GM03348 (cell line): ENCODE measurements at places on chromosomes 7 and 10.

- no peak for DNase-seq
Measured at GRCh38 chr10:93488956-93489528, 6.9 kb upstream of the MYOF start.

DNA sequence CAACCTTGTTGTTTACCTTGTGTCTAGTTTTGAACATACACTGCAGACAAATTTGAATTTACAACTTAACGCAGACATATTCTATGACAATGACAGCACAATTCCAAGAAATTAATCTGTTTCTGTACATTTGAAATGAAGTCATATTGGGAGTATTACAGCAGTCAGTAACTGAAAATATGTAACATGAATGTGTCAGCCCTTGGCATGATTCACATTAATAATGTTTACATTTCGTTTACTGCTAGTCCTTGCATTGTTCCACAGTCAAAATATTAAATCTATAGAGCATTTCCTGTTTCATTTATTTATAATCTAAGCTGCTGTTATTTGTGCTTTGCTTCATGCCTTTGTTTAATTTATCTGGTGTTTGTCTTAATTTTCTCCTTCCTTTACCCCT is 80.4 kb downstream of the NOC3L start:
- DNase-seq: no peak

GRCh38 chr10:29636178-29636577 is 1.4 kb upstream of the SVIL start:
- no peak for DNase-seq

DNA sequence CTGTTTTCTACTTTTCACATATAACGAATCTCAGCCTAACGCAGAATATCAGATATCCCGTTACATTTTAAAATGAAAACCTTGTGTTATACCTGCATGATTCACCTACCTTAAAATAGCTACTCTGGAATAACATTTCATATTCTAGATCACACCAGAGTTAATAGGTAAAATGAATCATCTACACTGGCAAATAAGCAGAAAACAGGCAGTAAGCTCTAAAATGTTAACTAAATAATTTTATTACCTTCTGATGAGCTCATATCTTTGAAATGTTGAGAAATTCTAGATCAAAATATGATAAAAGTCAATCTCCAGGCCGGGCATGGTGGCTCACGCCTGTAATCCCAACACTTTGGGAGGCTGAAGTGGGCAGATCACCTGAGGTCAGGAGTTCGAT is 71.3 kb downstream of the CPEB3 start:
- no peak for DNase-seq

- DNase-seq: peak; percentile 41
Measured at GRCh38 chr10:80599424-80599847, 61.7 kb downstream of the SH2D4B start.

GRCh38 chr7:42235741-42236161 is 1.3 kb downstream of the GLI3 start:
- DNase-seq: peak; percentile 20

- DNase-seq: no peak
Measured at GRCh38 chr7:131020759-131021261, 286.8 kb upstream of the KLF14 start.

- peak; percentile 66 for DNase-seq
Measured at GRCh38 chr7:16028103-16028502, 341.6 kb upstream of the MEOX2 start.

DNA sequence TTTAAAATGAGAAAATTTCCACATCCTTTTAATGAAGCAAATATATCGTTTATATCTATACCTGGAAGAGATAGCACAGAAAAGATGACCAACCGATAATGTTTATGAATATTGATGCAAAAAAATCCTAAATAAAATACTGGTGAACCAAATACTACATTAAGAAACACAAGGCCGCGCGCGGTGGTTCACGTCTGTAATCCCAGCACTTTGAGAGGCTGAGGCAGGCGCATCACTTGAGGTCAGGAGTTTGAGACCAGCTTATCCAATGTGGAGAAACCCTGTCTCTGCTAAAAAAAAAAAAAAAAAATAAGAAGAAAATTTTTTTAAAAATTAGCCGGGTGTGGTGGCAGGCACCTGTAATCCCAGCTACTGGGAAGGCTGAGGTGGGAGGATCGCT is 25.8 kb downstream of the SHH start:
- DNase-seq: no peak

DNA sequence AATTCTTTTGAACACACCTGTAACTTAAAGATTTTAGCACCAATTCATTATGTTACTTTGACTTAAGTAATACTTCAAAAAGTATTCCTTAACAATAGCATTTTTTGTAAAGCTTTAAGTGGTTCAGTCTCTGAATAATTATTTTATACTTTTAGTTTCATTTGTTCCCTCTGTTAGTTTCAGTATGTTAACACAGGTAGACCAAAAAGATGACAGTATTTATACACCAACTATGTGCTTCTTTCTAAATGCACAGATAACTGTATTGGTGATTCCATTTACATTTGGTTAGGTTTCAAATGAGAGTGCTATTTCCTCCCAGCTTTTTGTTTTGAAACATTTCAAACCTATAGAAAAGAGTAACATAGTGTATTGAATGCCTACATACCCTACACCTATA is 14.0 kb downstream of the RALA start:
- DNase-seq: no peak

GRCh38 chr10:114405011-114405350 is 679 bp upstream of the AFAP1L2 start:
- DNase-seq: no peak

DNA sequence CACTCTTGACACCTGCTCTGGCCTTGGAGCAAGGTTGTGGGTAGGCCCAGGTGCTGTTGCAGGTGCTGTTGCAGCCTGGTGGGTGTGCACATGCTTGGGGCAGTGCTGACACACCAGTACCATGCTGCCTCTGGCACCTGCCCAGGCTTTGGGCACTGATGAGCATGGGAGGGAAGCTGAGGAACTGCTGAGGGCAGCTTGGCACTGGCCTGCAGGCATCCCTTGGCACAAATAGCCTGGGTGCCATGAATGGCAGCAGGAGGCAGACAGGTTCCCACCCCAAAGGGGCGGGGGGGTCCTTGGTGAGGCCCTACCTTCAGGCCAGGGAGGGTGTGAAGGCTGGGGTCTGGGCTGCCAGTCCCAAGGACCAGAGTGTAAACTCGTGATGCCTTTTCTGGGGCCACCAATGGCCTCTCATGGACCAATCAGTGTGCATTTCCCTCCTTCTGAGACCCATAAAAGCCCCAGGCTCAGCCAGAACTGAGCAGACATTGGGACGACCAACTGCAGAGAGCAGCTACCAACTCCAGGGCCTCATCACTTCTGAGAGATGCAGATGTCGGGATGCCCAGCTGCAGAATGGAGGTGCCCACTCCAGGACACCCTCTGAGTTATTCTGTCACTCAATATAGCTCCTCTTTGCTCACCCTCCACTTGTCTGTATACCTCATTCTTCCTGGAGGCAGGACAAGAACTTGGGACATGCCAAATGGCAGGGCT is 547.4 kb downstream of the ZWINT start:
- no peak for DNase-seq

DNA sequence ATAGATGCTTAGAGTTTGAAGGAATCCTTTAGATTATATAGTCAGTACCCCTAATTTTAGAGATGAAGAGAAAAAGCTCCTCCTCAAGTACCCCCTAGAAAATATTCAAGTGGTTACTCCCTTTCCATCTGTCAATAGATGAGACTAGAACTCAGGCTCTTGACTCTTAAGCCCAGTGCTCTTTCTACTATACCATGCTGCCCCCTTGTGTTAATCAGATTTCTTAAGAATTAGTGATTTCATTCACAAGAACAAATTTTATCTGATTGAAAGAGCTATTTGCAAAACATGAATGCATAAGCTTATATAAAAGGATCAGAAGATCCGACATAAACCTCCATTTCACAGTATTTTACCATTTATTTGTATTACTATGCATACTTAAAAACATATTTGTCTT is 179.3 kb downstream of the TFEC start:
- DNase-seq: peak; percentile 41

DNA sequence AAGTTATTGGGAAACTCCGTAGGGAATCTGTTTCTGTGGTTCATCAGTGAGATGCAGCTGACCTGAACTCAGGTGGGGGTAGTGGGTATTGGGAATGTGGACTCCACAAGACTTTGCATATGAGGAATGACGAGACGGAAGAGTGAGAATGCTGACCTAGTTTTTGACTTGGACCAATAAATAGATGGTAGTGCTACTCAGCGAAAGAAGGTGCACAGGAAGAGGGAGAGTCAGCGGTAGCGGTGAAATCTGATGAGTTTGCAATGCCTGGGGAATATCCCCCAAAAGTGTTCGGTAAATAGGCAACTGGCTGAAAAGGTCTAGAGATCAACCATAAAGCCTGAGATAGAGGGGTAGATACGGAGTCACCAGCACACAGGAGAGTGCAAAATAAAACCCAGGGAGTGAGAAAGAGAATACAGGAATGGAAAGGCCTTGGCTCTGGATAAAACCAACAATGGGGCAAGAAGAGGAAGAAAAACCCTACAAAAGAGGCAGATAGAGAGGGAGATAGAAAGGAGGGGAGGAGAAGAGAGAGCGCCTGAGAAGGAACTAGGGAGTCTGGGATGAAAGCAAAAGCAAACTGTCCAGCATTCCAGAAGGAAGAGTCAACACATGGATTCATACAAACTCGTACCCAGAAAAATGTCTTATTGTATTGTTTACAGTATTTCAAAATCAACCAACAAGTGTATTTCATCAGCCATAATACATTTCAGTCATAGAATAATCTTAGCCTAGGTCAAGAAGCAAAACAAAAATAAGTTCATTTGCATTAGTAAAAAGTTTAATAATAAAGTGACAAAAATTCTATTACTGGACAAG is 5.4 kb downstream of the ARHGAP21 start:
- peak; percentile 80 for DNase-seq

DNA sequence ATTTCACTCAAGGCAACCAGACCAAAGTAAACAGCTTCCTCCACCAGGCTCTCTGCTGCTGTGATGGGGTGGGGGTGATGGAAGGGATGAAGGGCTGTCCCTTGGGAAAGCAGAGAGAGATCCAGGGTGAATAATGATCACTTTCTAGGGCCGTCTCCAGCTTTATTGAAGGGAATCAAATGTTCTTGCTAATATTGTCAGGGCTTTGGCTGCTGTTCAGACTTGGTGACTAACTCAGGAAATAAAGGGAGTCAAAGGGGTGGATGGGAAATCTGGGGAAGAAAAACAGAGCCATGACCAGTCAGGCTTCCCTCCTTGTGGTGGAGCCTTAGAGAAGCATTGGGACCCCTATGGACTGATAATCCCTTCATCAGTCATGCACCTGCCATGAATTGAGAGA is 196.2 kb upstream of the AGK start:
- no peak for DNase-seq

- no peak for DNase-seq
Measured at GRCh38 chr10:88346144-88346977, 236.8 kb downstream of the RNLS start.

DNA sequence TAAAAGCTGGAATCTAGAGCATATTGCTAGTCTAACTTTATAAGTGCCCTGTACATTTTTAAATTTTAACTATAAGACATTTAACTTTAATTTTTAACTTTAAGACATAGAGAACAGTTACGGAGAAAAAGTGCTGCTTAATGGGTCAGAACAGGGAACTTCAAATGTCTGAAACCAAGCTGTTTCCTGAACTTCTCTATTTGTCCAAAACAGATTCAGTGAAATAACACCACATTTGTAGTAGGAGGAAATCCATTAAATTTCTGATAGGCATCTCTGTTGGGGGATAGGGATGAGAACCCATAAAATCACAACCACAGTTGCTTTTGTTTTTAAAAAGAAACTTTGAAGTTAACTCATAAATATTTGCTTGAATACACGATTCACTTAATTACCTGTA is 170.8 kb upstream of the ANK3 start:
- no peak for DNase-seq

DNA sequence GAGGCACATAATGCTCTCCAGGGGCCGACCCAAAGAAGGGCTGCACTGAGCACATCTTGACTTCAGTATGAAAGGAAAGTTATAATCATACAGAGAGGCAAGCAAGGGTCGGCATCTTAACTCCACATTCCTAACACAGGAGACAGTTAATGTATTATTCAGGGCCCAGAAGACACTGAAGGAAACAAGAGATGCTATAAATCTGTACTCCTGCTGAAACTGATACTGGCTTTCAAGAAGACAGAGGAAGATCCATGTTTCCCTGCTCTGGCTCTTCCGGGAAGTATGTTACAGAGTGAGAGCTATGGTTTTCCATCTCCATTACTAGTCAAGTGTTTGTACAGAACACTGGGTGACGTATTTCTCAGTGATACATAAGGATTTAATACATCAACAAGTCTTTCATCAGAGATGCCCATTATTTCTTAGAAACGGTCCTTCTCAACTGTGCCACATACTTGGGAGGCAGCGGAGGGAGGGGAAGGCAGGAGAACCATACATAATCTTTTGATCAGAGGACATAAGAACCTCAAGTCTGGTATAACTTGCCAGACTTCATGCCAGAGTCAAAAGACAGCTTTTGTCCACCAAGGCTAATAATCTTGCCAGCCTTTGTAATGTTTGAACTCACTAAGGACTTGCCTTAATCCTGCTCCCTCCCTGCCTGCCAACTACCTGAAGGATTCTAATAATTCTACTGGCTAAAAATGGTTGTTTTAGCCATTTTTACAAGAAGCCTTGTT is 58.1 kb downstream of the ENO4 start:
- no peak for DNase-seq

DNA sequence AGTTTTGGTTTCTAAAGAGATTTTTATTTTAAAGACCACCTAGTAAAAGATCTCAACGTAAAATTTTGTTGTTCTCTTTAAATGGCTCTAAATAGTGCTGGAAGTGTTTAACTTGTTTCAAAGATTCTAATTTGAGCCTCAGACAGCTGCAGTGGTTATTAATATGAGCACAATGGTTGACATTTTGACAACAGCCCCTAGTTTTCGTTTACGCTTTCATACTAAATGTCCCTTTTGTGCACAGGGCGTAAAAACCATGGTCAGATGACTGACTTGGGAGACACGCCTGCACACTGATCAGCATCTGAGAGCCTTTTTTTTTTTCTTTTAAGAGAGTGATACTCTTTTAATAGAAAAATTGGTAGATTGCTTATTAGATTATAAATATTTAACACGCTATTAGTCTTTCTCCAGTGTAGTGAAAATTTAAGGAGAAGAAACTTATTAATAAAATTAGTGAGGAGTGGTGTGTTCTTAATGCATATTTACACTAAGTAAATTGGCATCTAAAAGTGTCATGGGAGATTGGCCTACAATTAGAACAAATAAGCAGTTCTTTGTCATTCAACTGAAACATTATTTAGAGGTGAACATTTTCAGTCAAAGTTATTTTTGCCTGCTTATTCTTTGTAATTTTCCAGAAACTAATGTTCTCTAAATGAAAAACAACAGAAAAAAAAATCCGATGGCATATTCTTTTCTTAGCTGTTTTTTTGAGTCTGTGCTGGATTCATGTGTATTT is 182.8 kb upstream of the PHYHIPL start:
- DNase-seq: no peak

DNA sequence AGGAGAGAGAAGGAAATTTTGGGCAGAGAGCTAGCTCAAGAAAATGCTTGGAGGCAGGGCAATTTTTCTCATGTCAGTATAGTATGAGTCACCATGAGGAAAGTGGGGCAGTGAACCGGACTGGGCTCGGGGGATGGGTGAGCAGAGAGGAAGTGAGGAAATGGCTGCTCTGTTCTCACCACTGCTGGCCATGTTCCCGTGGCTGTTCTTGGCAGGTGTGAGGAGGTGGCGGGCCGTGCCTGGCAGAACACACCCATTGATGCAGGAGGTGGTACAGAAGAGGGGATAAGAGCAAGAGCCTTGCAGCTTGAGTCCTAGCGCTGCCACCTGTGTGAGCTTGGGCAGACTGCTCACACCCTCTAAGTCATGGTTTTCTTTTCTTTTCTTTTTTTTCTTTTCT is 304.4 kb upstream of the LYZL1 start:
- peak; percentile 82 for DNase-seq
